NCI-H187 (cell line): ENCODE measurements at places on chromosomes 3 and 15.

- no peak for DNase-seq
Observed at GRCh38 chr3:149233323-149233722, 11.7 kb upstream of the CP start.

DNA sequence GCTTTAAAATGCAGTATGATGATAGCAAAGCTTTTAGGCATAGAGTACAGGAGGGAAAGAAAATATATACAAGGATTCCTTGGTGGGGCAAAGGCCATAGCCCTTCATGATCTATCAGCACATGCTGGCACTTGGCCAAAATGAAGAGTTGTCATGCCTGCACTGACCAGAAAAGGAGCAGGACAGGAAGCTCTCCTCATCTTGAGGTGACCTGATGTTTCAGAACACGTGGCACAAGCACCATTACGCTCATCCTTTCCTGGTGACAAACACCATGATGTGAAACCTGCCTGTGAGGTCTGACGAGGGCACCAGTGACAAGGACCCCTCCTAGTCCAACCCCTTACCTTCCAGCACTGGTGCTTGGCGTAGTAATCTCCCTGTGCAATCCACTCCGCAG lies 77.9 kb upstream of the DCLK3 start:
- no peak for DNase-seq

DNA sequence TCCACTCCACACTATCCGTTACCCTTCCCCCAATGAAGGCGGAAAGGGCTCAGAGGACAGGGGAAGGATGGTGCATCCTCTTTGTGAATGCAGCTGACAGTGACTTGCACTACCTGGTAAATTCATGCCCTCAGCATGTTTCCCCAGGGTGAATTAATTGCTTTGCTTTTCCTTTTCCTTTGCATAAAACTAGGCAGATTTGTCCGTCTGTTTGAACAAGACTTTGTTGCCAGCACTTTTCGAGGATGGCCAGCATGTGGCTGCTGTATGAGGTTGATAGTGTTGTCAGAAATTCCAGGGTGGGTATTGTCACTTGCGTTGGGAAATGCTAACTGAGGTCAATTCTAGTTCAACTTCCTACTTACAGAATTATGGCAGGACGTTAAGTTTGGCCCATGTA lies 79.0 kb upstream of the RARB start:
- no peak for DNase-seq

GRCh38 chr15:82554849-82555248 lies 14.6 kb upstream of the RPS17 start:
- DNase-seq = no peak

GRCh38 chr3:71657831-71658530 lies 67.2 kb downstream of the EIF4E3 start:
- DNase-seq = no peak

DNA sequence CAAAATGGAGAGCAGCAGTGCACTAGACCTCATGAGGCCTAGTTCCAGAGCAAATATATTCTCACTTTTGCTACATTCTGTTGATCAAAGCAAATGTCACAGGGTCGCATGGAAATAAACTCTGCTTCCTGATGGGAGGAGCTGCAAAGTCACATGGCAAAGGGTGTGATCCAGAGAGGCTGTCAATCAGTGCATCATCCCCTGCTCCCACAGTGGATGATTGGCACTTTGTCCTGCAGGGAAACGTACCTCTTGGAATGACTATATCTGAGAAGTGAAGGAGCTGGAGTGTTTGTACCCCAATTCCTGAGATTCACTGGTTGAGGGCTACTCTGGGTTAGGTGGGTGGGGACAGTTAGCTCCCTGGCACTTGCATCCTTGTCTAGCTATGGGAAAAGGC lies 195.1 kb upstream of the CTDSPL start:
- DNase-seq = no peak

DNA sequence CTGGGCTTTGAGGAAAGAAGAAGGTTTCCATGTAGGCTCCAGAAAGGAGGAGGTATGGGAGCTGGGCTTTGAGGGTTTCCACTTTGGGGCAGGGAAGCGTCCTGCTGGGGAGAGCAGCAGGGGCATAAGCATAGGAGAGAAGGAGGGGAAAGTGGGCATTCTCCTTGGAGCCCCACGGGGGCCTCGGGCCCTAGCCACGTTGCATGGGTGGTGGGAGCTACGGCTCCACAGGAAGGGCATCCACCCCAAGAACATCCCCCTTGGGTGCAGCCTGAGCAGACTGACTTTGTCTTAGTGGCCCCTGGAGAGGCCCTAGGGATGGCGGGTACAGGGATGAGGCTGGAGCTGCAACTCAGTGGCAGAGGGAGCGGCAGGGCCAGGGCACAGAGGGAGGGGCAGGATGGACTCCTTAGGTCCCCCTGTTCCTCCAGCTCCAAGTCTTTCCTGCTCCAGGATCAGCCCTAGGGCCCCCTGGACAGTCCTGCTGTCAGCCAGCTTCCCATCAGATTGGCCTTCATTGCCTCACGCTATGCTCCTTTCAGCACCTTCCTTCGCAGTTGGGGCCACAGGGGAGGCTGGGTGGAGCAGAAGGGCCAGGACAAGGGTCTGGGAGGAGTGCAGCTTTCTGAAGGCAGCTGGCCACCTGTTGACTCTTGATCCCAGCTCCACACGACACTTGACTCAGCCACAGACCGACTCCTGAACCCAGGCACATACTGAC lies 22.9 kb downstream of the PRR20G start:
- DNase-seq = no peak

DNA sequence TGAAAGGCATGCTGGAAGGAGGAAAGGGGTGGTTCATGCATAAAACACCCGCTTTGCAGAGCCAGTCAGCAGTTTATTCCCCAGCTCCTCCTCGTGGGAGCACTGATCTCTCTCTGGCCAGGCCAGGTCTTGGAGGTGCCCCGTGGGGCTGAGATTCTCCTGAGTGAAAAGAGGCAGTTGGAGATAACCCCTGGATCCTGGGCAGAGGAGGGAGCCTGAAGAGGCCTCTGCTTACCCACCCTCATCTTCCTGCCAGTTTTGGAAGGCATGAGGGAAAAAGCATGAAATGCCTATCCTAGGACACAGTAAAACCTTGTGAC lies 108.3 kb downstream of the SEMA5B start:
- DNase-seq = no peak
